ENCODE measurements at places on chromosomes 1 and 21.

GRCh38 chr1:163823017-163823416 is 501.3 kb downstream of the NUF2 start:
- DNase-seq: no peak

DNA sequence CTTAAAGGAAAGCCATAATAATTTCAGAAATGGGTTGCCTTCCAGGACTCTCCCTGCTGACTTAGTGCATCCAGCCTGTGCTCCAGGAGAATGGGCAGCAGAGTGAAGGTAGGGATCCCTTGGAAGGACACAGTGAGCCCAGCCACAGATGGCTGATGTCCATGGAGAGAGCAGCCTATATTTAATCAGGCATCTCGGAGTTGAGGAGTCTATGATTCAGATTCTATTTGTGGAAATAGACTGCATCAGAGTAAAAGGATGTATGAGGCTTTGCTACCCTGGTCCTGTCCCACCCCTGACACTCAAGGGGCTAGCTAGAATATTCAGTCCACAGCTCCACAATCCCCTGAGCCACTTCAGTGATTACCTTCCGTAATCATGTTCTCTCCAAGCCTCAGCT is 43.8 kb upstream of the PBX1 start:
- DNase-seq: no peak

GRCh38 chr1:222631611-222632208 is 13.8 kb downstream of the MIA3 start:
- no peak for DNase-seq

DNA sequence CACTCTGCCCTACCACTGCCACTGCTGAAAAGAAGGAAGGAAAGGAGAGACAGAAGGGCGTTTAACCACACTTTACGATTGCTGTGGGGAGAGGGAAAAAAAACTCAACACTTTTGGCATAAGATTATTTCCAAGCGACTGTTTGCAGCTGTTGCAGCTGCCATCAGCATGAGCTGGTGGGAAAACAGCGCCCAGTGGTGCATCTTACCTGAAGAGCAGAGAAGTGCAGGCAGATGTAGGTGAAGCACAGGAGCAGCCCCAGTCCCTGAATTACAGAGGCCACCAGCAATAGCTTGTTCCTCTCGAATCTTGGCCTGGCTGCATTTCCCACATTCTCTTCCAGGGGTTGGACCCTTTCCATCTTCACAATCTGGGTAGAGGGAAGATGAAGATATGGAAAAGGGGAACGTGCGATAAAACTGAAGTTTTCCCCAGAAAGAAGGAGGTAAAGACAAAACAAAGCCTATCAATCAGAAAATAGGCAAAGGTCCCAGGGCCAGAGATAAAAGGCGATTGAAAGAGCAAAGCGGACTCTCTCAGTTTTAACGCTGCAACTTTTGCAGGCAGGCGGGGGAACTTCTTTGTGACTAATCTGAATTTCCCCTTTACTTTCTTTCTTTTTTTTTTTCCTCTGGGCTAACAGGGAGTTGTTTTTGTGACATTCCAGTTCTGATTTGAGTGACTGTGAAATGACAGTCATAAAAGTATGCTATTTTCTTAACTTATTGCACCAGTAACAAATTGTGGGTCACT is at the start of gene TNFSF4:
Gene TNFSF4 (minus strand): TSS at position 516 of the 753 bp plus-strand sequence. CDS start 155 bp downstream, at position 361.
- no peak for DNase-seq

DNA sequence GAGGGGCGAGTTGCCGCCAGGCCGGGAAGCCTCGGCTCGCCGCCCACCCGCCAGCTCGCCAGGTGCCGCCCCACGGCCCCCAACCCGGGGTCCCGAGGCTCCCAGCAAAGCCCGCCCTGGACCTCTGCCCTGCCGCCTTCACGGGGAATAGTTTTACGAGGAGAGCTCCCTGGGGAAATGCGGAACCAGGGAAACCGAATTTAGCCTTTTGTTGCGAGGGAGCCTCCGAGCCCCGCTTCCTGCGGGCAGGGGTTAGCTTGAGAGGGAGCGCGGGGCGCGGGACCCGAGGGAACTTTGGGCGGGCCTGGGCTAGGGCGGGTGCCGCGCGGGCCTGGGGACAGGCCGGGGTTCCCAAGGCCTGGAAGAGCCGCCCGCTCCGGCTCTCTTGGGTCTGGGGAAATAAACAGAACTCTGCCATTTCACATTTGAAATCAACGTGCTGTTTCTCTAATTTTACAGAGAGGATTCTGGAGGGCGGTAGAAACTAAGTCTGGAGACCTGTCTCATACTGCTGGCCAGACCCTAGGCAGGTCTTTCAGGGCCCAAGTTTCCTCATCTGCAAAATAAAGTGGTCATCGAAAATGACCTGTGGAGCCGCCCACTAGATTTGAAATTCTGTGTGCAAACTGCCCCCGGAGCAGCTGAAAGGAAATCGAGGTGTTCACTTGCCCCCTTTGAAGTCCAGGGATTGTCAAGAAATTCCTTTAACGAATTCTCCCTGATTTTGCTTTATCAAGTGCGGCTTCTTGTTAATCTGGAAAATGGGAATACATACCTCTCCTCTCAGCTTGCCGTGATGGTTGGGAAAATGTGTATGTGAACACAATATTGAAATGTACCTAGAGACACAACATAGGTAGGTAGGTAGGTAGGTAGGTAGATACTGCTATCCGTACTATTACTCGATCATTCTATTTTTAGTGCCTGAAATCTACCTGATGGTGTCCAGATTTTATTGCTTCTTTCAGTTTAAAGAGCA is 749 bp upstream of the GLUL start:
- DNase-seq: peak; percentile 62

DNA sequence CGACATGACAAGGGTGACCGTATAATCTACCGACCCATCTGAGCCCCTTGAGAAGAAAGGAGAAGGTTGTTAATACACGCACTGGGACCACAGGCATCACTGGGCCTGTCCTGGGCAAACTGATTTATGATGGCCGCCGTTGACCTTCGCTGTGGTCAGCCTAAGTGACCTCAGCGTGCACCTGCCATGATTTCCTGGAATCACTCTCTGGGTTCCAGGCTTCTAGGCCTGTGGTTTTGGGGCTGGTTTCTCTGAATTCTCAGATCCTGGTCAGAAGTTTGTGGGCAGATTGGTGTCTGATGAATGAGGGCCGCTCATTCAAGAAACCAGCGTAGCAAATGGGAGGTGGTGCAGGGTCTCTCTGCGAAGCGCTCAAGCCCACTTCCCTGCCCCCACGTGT is 64.0 kb downstream of the SIK1 start:
- DNase-seq: no peak

GRCh38 chr1:223006917-223007648 is 136.0 kb downstream of the TLR5 start:
- no peak for DNase-seq

DNA sequence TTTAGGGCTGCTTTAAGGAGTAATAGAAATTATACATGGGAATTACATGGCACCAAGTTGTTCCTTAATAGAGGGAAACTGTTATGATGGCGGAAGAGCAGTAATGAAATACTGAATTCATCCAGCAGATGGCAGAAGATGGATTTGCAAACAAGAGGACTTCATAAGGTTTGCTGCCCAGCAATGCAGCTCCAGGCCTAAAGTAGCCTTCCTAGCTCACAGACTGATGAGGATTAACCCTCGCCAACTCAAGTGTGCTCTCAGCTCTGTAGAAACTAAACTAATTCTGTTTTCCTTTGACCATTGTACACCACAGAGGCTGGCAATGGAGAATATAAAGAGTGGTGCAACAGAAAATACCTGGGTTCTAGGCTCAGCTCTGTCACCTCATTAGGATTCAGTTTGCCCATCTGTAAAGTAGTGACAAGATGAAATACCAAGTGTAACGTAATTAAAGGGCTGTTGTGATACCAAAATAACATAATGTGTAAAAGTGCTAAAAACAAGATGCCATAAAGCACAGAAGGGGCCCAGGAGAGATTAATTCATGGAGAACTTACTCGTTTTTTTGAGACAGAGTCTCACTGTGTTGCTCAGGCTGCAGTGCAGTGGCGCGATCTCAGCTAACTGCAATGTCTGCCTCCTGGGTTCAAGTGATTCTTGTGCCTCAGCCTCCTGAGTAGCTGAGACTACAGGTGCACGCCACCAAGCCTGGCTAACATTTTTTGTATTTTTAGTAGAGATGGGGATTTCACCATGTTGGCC is 102.4 kb upstream of the SERBP1 start:
- peak; percentile 73 for DNase-seq
